ENCODE measurements at places on chromosomes 1 and 21.
A peak's percentile ranks its signal among the peaks of the same experiment; 100 is the strongest.

GRCh38 chr1:58848818-58849411, 65.1 kb upstream of the JUN start:
- peaks cover 41% of the 10 kb centered on the region for H3K4me1 ChIP-seq
- DNase-seq, result peak; percentile 97
- H3K27me3 ChIP-seq, result no peaks in the 10 kb centered on the region
- H3K36me3 ChIP-seq, result no peaks in the 10 kb centered on the region
- peak overlapping the region; percentile 77 for H3K27ac ChIP-seq

- H3K27ac ChIP-seq, result no peak overlapping the region
- H3K27me3 ChIP-seq, result no peaks in the 10 kb centered on the region
- no peak overlapping the region for H3K4me3 ChIP-seq
- no peaks in the 10 kb centered on the region for H3K36me3 ChIP-seq
- no peak for DNase-seq
Measured at GRCh38 chr1:113293256-113293626, 97.1 kb upstream of the MAGI3 start.

DNA sequence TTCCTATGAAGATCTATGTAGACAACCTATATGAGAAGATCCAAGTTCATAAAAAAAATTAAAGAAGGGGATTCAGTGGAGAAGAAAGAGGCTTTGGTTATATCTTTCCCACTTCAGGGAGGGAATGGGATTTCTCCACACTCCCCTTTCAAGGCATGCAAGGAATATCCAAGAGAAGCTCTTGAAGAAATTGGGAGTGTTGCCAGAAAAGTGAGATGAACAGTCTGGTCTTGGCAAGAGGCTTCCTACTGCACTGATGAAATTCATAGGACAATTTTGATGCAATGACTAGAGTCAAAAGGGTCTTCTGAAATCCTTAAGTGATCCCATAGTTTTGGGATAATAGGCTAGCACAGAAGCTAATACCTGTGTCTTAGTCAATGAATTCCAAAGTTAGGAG, 153.0 kb downstream of the KCTD3 start:
- H3K4me3 ChIP-seq, result no peak overlapping the region
- no peaks in the 10 kb centered on the region for H3K36me3 ChIP-seq
- H3K27ac ChIP-seq, result no peak overlapping the region
- H3K4me1 ChIP-seq, result no peaks in the 10 kb centered on the region
- DNase-seq, result no peak

DNA sequence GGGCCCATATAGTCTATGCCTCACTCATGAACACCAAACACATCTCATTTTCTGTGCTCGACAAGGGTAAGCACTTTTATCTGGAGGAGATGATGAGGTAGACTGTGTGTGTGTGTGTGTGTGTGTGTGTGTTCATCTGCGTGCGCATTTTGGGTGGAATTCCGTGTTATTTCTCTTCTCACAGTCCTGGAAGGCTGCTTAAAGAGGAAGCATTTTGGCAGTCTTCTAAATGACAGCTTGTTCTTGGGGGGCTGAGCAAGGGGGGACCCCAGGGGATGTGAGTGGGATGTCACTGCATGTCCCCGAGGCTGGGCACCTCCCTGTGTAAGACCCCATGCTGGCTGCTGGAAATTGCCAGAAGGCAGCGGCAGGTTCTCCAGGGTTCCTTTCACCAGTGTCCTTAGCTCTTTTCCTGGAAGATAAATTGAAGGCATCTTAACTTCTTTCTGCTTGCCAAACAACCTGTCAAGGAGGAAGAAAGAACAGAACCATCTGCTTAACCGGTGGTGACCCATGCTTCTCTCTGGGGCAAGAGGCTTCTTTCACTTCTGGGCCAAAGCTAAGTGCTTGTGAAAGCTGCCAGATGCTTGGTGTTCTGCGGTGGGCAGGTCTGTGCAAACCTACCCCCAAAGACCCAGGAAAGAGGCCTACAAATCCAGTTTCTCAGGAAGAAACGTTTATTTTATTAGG, 9.9 kb upstream of the RD3 start:
- H3K36me3 ChIP-seq, result no peaks in the 10 kb centered on the region
- no peak overlapping the region for H3K4me3 ChIP-seq
- no peak overlapping the region for H3K27ac ChIP-seq
- no peak for DNase-seq

- H3K36me3 ChIP-seq, result no peaks in the 10 kb centered on the region
- H3K4me3 ChIP-seq, result no peak overlapping the region
- no peaks in the 10 kb centered on the region for H3K27me3 ChIP-seq
- H3K4me1 ChIP-seq, result no peaks in the 10 kb centered on the region
Measured at GRCh38 chr1:233654658-233655280, 40.9 kb downstream of the KCNK1 start.

Data from SJSA1 (cell line).